ENCODE measurements at places on chromosomes 4 and X.

DNA sequence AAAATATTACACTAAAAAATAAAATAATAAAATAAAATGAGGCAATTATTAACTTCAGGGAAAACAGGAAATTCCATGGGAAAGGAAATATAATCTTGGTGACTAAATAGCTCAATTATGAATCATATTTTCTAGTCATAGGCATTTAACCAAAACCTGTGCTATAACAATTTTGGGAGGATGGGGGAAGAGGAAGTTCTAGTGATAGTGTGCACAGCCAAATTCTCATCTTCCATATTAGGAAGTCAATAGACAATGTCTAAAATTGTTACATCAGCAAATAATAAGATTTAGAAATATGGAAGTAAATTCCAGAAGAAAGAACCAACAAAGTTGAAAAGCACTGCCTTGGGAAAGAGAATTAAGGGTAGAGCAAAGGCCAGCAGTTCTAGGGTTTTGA lies 2.8 kb downstream of the AWAT2 start:
- DNase-seq, result no peak

GRCh38 chr4:72994670-72995069 lies 74.8 kb downstream of the COX18 start:
- DNase-seq, result no peak

- DNase-seq, result no peak
Measured at GRCh38 chrX:41127477-41128192, 42.4 kb downstream of the USP9X start.

GRCh38 chr4:86818841-86819240 lies 30.3 kb downstream of the SLC10A6 start:
- no peak for DNase-seq

- DNase-seq, result no peak
Measured at GRCh38 chr4:81974523-81974922, 399.3 kb downstream of the HNRNPD start.

- DNase-seq, result no peak
Measured at GRCh38 chrX:10833299-10834169, 213.1 kb upstream of the MID1 start.

DNA sequence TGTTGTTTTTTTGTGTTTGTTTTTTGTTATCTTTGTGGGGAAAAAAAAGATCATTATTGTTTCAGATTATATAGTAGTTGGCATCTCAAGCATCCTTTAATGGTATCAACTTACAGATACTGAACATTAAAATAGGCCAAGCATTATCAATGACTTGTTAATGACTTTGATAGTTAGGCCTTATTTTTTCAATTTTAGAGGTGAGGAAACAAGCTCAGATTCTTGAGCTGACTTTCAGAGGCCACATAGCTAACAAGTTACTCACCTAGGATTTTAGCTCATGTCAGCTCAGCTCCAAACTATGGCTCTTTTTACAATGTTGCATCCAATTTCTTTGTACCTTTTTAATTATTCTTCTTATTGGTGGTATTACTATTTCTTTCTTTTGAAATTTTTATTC lies 471 bp upstream of the PLAC8 start:
- DNase-seq, result no peak

- DNase-seq, result no peak
Measured at GRCh38 chrX:13761606-13762414, 27.3 kb downstream of the OFD1 start.

DNA sequence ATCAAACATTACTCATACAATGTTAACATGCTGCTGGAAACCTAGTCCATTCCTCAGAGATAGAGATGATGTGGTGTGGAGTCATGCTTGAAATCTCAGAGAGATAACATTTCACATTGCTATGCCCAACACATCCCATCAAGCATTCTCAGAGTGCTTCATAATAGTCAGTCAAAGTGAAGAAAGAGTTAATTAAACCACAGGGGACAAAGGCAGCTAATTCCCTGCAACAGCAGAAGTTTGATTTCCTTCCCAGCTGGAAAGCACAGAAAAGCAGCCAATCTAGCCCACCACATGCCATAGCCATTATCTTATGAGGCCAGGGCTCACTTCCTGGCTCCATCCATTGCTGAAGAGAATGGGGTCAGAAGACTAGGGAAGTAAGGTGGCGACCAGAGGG lies 8.9 kb downstream of the KDR start:
- no peak for DNase-seq

- DNase-seq, result no peak
Measured at GRCh38 chrX:93594780-93595179, 78.6 kb downstream of the NAP1L3 start.

GRCh38 chrX:68462197-68462596 lies 28.9 kb upstream of the OPHN1 start:
- no peak for DNase-seq

DNA sequence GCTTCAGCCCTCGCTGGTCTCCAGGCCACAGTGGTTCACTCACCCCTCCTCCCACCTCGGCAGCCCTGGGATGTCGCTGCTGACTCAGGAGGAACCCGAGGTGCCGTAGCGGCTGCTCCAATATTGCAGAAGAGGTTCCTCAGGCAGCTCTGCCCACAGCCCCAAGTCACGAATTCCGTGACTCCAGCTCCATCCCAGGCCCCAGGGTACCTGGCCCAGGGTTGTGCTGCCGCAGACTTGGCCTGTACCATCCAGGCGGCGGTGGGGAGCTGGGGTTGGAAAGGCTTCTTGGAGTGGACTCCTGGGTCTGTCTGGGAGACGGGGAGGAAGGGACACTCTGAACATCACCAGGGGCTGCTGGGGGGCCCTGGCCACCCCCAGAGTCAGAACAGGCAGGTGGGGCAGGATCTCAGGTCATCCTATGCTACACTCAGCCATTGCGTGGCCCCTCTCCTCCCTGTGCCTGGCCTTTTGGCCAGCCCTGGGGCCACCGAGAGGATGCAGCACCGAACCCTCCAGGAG lies 728 bp upstream of the HGFAC start:
- DNase-seq, result no peak

DNA sequence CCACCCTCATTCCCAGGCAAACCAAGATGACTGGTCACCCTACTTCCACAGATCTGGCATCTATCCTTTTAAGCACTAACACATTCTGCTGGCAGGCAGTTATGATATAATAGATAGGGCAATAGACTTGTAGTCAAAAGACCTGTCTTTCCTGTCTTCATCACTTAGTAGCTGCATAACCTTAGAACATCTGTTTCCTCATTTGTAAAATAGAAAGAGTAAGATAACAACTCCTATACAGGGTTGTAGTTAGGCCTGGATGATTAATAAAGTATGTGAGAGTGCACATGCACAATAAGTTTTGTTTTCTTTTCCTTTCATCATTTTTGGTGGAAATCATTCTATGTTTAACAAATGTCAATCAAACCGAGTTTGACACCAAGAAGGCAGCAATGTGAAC lies 72.1 kb downstream of the GPR82 start:
- DNase-seq, result no peak

DNA sequence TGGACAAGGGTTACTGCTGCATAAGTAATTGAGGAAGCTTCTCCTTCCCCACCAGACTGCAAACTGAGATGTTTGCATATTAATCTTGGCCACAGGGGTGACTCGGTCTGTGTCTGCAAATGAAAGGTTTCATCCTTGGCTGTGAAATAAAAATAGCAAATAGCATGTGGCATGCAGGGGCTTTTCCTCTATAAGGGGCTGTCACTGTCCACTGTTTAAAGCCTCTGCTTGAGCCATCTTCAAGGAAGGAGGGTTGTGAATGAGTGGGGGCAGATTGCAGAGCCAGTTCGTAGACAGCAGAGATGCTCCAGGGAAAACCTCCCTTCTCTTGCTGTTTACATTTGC lies 33.3 kb downstream of the TMSB4X start:
- DNase-seq, result no peak

DNA sequence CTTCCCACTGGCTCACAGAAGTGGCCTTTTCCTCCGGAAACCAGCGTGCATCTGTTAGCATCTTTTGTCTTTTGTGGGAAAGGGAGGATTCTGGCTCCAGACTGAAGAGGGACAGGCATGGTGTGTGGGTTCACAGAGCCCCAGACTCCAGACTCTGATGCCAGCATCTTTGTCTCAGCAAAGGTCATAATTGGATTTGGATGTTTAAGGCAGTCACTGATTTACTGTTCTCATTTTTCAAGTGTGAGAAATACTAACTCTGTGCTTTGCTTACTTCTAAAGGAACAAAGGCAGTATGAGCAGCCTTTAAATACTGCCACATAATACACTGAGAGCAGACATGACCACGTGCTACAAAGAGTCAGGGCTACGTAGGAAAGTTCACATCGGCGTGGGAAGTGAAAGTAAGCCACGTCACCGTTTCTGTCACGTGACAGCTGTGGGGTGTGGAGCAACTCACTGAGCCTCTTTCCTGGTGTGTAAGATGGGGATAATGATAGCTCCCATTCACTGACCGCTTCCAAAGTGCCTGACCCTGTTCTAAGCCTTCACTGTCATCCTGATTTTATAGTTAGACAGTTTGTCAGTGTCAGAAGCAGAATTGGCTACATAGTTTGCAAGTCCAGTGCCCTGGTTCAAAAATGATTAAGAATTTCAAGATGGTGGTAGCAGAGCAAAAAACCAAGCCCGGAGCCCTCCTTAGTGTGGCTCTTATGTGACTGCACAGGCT lies 24.8 kb upstream of the TMSB4X start:
- DNase-seq, result peak; percentile 81

GRCh38 chrX:78708262-78708661 lies 39.3 kb upstream of the LPAR4 start:
- DNase-seq, result no peak

DNA sequence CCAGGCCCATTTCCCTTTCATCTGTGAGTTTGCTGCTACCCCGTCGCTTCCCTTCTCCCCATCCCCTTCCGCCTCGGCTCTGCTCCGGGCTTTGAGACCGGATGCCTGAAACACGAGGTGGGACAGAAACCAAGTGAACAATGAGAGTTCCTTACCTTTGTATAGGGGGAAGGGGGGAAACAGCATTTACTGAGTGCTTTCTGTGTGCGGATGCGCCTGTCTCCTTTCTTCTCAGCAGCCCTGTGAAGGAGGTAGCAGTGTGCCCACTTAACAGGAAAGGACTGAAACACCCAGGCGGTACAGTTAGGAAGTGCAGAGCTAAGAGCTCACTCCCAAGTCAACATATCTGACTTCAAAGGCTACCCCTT lies 43.2 kb upstream of the TMSB15B start:
- DNase-seq, result no peak

DNA sequence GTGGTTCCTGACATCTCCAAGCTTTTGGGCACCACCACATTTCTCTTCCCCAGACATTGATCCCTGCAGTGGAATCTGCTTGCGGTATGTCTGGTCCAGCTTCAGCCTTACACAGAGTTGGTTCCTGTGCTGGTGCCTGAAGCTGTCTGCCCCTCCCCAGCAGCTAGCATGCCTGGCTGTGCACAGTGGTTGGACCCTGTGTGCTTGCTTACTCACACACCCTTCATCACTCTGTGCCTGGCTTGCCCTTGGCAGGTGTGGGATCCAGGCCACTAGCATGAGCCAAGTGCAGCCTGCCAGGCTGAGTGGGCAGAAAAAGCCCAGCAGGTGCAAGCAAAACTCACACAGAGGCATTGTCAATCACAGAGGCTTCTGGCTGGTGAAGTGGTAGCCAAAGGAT lies 473.8 kb downstream of the ACTRT1 start:
- DNase-seq, result no peak

DNA sequence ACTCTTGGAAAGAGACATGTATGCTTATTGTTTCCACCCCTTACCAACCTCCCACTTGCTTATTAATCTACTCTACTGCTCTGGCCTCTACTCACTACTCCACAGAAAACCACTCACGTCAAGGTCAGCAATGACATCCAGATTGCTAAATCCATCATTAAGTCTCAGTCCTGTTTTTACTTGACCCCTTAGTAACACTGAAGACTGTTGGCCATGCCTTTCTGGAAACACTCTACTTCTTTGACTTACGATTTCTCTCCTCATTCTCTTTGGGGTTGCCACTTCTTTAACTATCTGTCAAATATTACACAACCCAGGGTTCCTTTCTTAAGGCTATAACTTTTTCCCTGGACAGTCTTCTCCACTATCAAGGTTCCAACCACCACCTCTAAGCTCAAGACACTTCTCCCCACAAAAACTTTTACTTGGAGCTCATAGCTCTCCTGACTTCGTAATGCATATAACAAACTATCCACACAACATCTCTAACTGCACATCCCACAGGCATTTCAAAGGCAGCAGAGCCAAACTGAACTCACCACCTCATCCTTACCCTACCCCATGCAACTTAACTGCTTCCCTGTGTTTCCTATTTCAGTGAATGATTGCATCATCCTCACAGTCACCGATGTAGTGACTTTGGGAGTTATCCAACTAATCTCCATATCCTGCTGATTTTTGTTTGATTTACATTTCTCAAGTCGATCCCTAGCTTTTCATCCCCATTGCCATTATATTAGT lies 15.8 kb upstream of the MAGEA4 start:
- DNase-seq, result no peak

- no peak for DNase-seq
Measured at GRCh38 chrX:64152857-64153256, 52.7 kb downstream of the AMER1 start.

DNA sequence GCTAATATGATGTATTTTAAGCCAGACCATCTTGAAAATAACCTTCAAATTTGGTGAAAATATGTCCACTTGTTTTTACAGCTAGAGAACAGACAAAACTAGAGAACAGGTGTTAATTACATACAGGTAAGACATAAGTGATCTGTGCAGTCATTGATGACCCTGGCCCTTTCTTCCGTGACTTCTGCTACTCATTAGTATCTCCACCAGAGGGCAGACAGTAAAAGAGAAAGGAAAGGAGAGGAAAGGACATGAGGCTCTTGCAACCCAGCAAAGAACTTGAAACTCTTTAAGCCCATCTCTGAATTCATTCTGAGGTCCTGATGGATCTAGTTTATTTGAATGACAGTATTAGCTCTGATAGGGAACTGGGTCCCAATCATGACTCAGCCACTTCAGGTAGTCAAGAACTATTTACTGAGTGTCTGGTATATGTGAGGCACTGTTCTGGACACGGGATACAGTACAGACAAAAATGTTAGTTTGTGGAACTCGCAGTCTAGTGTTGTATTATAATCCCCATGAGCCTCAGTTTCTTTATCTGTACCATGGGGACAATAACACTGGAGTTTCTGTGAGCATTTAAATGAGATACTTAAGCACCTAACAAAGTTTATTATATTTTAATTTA lies 121.0 kb upstream of the TEX13D start:
- DNase-seq, result peak; percentile 3

DNA sequence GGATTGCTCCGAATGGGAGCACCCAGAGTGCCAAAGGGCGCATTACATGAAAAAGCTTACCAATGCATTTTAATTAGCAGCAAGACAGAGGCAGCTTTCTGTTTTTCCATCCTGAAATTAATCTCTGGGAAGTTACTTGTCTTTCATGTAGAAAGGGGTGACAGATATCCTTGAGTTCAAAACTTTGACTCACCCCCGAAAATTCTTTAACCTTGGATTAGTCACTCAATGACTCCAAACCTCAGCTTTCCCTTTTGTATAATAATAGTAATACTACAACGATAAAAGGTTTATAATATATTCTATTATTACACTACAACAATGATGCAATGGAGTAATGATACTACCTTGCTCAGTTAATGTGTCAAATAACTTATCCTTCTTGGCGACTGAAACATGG lies 126.3 kb downstream of the ADAMTS3 start:
- DNase-seq, result no peak

GRCh38 chr4:169986369-169986768 lies 39.8 kb downstream of the MFAP3L start:
- no peak for DNase-seq

- no peak for DNase-seq
Measured at GRCh38 chrX:49309401-49309981, 6.0 kb downstream of the GAGE10 start.

Data from activated T-helper 1 cell treated with anti-CD3 and anti-CD28 coated beads, Interleukin-12 subunit alpha, Interleukin-12 subunit beta, Interleukin-2, Interleukin-4 antibody, amounts not matched to agents 30 ng/mL and 10 ng/mL and 1 ng/mL, durations not matched to agents 14 hours and 24 hours and 36 hours (primary cell).